ENCODE measurements at places on chromosomes 11 and 22.

- DNase-seq, result no peak
Measured at GRCh38 chr22:49514641-49515040, 313.0 kb downstream of the BRD1 start.

- no peak for DNase-seq
Measured at GRCh38 chr11:3133261-3134217, 31.6 kb downstream of the OSBPL5 start.

- DNase-seq, result no peak
Measured at GRCh38 chr11:60813324-60813723, 28.2 kb downstream of the MS4A10 start.

- DNase-seq, result no peak
Measured at GRCh38 chr11:88544656-88545280, 207.2 kb upstream of the CTSC start.

- DNase-seq, result peak; percentile 20
Measured at GRCh38 chr11:68855205-68855981, 13.7 kb upstream of the CPT1A start.

- no peak for DNase-seq
Measured at GRCh38 chr22:32932176-32932575, 126.0 kb downstream of the SYN3 start.

GRCh38 chr11:72244060-72244360 is at the start of gene PHOX2A:
Gene PHOX2A, minus strand, starts transcription at chr11:72244176. Its CDS starts 172 bp downstream, at chr11:72244004.
- DNase-seq, result no peak

DNA sequence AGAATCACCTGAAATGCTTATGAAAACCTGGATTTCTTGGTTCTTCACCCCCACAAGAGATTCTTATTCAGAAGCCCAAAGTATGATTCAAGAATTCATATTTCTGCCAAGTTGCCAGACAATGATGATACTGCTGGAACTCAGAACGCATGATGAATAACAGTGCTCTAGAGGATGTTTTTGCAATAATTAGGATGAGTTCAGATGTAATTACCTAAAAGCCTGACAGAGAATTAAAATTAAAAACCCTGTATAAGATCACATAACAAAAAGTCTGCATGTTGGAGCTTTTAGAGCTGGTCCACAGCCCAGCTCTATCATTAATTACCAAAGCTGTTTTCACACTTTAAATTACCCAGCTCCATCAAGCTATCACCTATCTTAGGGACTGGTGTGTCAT is 211.8 kb downstream of the LUZP2 start:
- no peak for DNase-seq

- DNase-seq, result no peak
Measured at GRCh38 chr22:37971475-37972434, 12.6 kb downstream of the SOX10 start.

DNA sequence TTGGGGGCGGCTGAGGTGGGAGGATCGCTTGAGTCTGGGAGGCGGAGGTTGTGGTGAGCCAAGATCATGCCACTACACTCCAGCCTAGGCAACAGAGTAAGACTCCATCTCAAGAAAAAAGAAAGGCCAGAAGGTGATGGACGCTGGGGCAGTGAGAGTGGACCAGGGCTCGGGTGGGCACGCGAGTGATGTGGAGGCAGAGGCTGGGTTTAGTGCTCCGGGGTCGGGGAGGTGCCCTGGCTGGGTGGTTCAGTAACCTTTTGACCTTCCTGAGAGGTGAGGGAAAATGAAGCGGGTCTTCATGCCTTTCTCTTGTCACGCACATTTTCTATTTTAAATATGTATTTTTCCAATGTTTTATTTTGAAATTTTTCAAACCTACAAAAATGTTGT is 45.1 kb downstream of the ST14 start:
- no peak for DNase-seq

DNA sequence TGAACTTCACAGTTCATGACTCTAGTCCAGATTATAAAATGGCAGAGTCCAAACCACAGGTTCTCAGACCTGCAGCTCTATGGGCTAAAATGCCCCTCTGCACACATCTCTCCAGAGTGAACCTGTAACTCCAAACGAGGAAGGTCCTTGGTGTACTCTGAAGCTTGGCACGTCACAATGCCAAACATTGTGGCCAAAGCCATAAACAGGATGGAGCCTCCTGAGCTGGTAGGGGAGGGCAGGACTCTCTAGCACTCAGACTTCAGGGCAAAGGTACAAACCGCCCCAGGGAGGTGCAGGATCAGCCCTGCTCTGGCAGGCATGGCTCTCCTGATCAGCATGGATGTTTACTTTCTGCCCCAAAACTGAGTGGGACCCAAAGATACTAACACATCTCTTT is 2.3 kb downstream of the SCUBE2 start:
- DNase-seq, result no peak

DNA sequence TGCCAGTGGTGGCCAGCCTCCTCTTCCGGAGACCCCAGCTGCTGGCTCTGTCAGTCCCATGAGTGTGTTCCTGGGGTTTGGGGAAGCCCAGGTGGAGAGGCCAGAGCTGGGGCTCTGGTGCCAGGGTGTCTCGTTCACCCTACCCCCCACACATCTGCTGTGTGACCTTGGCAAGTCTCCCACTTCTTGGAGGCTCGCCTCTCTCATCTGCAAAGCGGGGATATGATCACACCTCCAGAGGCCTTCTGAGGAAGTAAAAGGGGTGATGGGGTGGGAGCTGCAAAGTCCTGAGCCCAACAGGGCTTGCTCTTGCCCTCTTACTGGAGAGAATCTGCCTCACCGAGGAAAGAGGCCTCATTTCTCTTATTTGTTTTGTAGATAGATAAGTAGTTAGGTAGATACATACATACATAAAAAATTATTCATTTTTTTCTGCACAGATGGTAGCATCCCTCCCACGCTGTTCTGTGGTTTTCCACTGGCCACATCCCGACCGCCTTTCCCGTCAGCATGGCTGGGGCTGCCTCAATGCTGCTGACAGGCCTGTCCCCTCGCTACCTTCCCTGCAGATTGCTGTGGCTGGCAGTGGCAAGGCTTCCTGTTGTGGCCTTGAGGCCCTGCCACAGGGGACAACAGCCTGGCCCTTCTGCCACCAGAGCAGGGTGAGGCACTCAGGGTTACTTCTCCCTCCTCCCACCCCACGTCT is 23.9 kb downstream of the MYO7A start:
- no peak for DNase-seq

DNA sequence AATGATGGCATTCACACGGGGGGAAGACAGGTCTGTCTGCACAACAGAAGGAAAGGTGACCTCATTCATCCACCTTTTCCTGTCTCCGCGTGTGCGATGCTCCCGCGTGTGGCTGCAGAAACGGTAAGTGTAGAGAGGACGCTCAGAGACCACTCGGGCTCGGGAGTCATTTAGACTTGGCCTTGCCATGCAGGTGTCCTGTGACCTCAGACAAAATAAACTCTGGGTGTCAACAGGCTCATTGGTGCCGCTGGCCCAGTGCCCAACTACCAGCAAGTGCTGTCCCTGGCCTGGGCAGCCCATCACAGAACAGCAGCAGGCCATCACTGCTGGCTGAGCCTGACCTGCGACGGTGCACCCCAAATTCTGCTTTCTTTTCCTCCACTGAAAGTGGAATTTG is 48.1 kb upstream of the ARFGAP3 start:
- no peak for DNase-seq
